ENCODE measurements at places on chromosomes 2 and 18. TPM values are rescaled to one million over a fixed set of nuclear protein-coding genes. Genes with fewer than 3 reads are reported as not detected.
A peak's percentile ranks its signal among the peaks of the same experiment; 100 is the strongest.

The ELAC1 gene
- 14.2 TPM for total RNA-seq

The GALR1 gene
- total RNA-seq, result 0.12 TPM

The AKAIN1 gene
- not detected for total RNA-seq

The RFX8 gene
- not detected for total RNA-seq

The REG3A gene
- not detected for total RNA-seq

The ALPG gene
- not detected for total RNA-seq

The CYP27A1 gene
- 20.9 TPM for total RNA-seq

The CNGA3 gene
- 7.0 TPM for total RNA-seq

The TUBA3E gene
- total RNA-seq, result not detected

The NT5C1B gene
- 0.39 TPM for total RNA-seq

The CACNB4 gene
- 1.4 TPM for total RNA-seq

DNA sequence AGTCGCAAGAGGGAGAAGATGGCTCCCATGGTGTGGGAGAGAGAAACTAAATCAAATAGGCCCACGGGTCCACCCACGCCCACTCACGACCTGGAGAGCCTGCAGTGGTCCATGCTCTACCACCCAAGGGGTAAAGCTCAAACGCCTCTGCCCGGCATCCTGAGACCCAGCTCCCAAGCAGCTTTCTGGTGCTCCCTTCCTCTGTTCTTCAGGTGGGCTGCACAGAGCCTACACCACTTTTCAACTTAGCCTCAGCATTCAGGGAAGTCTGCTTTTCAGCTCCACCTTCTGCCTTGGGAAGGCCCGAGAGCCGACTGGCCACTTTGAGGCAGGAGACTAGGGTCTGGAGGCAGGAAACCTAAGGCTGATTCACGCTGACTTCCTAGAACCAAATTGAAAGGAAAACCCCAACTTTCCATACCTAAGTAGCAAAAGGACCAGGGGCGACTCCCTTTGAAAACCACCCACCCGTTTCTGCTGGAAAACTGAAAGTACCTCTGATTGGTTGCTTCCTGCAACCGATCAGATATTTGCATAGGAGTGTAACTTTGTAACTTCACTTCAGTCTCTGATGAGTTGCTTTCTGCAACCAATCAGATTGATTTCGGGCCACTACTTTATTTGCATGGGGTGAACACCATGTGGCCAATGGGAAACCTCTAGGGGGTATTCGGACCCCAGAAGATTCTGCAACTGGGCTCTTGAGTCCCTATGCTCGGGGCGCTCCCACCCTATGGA, 26.8 kb upstream of the SPATA3 start:
- ATAC-seq, result no peak

DNA sequence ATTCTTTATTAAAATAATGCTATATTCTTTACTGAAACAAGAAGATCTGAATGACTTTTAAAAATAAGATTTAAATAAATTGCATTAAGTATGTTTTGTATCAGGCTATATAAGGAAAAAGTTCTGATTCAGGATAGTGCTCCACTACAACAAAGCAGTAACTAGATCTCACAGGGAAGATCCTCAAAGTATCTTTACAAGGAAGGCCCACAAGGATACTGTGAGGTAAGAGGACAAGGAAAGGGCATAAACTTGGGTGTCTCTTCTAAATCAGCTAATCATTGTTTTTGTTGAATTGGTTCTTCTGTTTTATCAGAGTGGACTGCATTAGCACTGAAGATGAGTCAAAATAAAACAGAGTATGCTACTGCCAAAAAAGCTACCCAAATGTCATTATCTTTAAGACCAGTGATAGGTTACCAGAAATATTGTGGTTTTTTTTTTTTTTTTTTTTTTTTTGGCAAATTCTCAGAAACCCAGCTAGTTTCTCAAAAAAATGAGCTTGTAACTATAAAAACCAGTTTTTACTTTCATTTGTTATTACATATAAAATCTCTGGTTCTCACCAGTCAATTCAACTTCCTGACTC, 160.9 kb downstream of the BAZ2B start:
- no peak for ATAC-seq

DNA sequence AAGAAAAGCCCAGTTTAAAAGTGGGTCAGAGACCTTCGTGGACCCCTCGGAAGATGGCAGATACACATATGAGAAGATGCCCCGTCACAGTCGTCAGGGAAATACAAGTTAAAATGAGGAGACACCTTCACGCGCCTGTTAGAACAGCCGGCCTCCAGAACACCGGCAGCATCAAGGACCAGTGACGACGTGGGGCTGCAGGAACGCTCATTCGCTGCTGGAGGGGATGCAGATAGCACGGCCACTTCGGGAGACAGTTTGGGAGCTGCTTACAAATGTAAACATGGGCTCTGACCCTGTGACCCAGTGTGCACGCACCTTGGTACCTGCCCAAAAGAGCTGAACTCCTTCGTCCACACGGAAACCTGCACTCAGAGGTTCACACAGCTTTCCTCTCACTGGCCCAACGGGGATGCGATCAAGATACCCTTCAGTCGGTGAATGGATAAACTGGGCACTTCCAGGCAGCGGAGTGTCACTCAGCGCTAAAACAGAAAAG, 83.7 kb upstream of the CTDP1 start:
- ATAC-seq, result no peak

- peak; percentile 55 for ATAC-seq
Observed at GRCh38 chr2:231674587-231675338, 33.6 kb upstream of the PTMA start.

GRCh38 chr2:38498045-38498481, 104.7 kb downstream of the HNRNPLL start:
- no peak for ATAC-seq

GRCh38 chr2:70923378-70924015, 12.2 kb upstream of the ATP6V1B1 start:
- ATAC-seq, result no peak

GRCh38 chr2:204945376-204945775, 400.1 kb downstream of the PARD3B start:
- no peak for ATAC-seq

- no peak for ATAC-seq
Observed at GRCh38 chr2:30157616-30158015, 10.8 kb downstream of the YPEL5 start.

DNA sequence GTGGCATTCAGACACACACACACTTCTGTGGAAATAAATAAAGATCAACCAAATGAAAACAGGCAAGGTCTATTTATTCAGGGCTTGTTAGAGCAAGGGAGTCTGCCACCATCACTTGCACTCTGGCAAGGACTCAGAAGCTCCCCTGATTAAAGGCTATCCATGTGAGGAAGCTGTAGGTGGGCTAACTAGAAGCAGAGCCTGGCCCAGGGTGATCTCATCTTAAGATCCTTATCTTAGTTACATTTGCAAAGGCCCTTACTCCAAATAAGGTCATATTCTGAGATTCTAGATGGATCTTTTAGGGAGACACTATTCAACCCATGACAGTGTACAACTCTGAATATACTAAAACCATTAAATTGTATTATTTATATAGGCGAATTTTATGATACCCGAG, 190.0 kb upstream of the SRD5A2 start:
- no peak for ATAC-seq

DNA sequence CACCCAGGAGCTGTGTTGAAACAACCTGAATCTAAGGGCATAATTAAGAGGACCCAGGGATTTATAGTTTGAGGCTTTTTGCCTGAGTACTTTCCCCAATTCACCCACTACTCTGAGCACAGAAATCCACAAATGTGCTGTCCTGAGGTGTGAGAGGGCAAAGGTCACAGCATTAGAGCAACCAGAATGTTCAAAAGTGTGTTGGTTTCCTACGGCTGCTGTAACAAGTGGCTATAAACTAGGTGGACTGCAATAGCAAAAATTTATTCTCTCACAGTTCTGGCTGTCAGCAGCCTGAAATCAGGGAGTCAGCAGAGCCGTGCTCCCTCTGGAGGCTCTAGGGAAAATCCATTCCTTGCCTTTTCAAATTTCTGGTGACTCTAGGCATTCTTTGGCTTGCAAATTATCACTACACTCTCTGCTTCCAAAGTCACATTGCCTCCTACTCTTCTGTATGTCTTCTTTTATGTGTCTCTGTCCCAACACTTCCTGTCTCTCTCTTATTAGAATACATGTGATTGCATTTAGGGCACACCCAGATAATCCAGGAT, 91.4 kb upstream of the TACR1 start:
- ATAC-seq, result no peak

DNA sequence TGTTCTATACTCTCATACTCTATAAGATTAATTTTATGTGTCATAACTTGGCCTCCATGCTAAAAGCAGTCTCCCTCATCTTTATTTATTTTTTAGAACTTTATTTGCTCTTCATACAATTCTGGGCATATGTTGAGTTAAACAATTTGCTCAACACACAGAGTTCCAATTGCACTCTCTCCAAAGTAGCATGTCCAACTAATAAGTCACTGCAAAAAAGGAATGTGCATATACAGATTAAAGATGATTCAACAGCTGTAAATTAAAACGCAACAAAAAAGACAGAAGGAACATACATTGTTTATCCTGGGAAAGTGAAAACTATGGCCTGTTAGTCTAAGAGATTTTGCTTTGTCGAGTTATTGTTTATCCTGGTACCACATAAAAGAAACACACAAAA, 277.7 kb upstream of the ACVR2A start:
- no peak for ATAC-seq

GRCh38 chr2:44103639-44104038, 65.0 kb upstream of the PPM1B start:
- ATAC-seq, result no peak

- ATAC-seq, result no peak
Observed at GRCh38 chr2:23682481-23682880, 244.4 kb downstream of the ATAD2B start.

DNA sequence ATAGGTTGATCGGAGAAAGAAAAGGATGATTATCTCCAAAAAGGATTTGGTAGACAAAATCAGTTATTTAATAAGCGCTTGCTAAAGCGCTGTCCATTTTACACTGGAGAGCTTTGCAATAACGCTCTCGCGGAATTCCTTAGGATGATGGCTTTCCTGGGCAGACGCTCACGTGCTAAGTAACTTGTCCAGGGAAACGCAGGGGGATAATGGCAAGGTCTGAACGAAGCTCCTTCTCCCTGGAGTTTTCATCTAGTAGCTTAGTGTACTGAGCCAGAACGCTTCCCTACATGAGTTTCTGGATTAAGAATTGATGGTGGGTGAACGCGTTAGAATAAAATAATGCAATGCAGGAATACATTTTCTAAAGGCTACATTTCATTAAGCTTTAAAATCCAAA, 739.5 kb upstream of the SALL3 start:
- no peak for ATAC-seq

DNA sequence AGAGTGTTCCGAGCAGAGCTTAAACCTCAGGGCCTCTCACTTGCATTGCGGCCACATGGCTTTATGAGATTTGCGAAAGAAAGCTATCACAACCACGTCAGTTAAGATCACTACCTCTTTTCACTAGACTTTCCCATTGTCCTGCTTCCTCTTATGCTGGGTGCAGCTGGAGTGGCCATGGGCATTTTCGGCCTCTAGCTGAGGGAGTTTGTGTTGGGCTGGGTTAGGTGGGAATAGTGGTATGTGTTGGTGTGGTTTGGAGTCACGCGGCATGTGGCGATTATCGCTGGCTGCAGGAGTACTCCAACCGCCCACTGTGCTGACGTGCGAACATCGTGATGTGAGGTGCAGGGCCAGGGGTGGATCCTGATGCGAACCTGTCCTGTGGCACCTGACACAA, 27.1 kb downstream of the RALB start:
- no peak for ATAC-seq

- ATAC-seq, result no peak
Observed at GRCh38 chr2:136075476-136075875, 42.5 kb downstream of the CXCR4 start.

- ATAC-seq, result no peak
Observed at GRCh38 chr18:70621710-70622109, 332.9 kb downstream of the SOCS6 start.

DNA sequence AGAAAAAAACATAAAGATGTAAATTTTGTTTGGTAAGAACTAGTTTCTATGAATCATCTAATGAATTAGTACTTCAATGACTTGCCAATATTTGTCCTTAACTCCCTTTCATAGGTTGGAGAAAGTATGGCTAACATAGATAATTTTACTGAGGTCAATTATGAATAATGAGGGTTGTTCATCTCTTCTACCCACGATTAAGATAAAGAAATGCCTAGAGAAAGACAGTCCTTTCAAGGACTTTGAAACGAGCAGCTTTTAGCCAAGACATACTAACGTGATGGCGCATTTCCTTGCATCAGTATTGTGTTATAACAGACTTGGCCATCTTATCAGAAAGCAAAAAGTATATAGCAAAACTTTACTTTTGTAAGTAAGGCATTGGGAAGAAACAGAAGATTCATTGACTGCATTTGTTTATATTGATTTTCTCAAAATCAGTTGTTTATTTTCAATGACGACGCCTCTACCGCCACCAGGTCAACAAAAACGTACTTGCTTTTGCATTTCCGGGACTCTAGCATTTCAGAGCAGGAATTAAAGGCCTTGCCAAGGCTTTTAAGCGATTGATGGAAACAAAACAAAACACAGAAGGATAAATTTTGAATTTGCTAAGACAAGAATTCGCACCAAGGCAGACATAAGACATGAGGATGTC, 961 bp downstream of the RBM43 start:
- ATAC-seq, result no peak

DNA sequence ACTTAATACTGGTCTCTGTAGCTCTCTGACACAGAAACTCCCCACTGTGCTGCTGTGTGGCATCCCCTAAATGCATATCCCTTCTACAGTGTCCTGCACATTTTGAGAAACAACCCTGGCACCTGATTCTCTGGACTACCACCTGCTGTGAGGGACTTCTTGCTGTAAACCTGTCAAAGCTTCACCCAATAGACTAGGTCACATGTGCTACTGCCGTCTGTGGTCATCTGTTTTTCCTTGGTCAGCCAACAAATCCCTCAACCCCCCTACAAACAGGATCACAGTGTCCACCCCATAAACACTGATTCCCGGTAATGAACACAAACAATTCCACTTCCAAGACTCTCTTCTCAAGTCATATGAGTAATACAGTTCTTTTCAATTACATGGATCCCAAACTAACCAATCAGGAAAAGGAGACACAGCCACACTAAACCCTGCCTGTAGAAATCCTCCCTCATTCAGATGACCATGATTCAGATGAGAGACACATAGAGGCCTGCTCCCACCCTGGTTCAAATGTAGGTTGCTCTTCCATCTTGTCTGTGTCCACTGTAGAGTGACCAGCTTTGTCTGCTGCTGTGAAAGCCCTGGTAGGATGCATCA, 1157.4 kb downstream of the RPIA start:
- ATAC-seq, result no peak

DNA sequence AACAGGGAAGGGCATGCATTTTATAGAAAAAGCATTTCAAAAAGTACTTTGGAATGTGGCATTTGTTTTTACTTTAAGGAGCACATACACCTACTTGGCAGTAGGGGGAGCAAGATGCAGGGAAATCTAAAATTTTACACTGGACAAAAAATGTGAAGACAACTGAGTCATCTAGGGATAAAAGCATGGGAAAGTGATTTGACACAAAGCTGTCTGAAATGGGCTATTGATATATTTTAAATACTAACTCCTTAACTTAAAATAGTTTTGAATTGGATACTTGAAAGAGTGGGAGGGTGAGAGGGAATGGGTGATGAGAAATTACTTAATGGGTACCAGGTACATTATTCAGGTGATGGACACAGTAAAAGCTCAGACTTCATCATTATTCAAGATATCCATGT, 15.8 kb downstream of the TMEM200C start:
- no peak for ATAC-seq
